Activated CD8-positive, alpha-beta memory T cell treated with anti-CD3 and anti-CD28 coated beads for 1 hour (primary cell): ENCODE measurements at places on chromosomes 7 and 10.

DNA sequence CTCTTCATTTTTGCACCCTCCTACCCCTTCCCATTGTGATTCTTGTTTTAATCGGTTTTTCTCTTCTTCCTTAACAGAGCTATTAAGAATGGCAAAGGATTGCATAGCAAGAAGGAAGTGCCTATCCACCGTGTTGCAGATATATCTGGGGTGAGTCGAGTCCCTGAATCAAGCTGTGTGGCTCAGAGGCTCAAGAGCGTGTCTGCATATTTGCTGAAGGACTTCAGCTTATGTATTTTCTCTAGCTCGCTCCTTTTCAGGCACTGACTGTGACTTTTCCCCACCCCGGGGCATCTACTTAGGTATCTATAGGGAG lies 126.6 kb downstream of the LRRC4 start:
- DNase-seq, result no peak

- no peak for DNase-seq
These were observed 18.6 kb upstream of the VCL start for GRCh38 chr10:73979141-73979808.

DNA sequence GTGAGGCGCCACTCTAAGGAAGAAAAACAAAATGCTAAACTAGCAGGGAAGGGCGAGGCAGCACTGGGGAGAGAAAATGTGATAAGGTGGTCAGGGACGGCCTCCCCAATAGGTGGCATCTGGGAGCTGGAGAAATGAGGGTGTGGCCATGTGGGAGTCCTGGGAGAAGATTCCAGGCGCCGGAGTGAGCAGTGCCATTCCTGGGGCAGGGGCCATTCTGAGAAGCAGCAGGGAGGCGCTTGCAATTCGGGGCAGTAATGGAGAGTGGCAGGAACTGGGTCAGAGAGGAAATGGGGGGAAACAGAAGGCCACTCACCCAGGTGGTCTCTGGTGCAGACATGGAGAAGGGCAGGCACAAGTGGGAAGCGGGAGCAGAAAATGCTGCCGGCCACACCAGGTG lies 61.8 kb upstream of the LRRC18 start:
- no peak for DNase-seq

DNA sequence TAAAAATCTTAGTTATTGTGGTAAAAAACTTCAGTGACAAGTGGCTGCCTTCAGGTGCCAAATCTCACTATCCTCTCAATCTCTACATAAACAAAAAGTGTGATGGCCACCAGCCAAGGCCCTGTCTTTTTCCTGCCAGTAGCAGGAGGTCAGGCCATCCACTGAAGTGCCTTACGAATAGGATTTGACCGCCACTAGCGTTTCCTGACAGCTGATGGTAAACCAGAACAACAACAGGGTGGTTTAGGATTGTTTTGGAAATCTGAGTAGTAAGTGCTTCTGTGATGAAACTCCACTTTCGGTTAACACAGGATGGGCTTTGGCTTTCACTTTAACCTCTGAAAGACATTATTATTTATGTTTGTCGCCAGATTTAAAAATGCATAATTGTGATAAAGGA lies 55.7 kb upstream of the OGDHL start:
- no peak for DNase-seq

DNA sequence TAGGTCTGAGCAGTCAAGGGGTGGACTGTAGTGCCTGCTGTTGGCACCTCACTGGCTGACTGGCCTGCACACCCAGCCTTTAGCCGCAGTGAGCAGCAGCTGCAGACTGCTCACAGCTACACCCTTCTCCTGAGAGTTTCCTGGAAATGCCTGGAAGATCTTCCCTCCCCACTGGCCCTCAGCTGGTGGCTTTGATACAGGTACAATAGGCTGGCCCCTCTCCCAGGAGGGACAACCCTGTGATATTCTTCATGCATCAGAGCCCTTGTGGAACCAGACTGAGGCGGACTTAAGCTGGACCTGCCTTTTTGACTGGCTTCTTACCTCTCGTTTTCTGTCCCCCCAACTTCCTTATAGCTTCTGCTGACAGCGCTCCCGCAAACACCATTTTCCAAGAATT lies 6.4 kb downstream of the GCK start:
- no peak for DNase-seq

- no peak for DNase-seq
These were observed 238.4 kb upstream of the MKI67 start for GRCh38 chr10:128364631-128365030.

- DNase-seq, result no peak
These were observed 552.5 kb upstream of the MBL2 start for GRCh38 chr10:53325066-53325465.

DNA sequence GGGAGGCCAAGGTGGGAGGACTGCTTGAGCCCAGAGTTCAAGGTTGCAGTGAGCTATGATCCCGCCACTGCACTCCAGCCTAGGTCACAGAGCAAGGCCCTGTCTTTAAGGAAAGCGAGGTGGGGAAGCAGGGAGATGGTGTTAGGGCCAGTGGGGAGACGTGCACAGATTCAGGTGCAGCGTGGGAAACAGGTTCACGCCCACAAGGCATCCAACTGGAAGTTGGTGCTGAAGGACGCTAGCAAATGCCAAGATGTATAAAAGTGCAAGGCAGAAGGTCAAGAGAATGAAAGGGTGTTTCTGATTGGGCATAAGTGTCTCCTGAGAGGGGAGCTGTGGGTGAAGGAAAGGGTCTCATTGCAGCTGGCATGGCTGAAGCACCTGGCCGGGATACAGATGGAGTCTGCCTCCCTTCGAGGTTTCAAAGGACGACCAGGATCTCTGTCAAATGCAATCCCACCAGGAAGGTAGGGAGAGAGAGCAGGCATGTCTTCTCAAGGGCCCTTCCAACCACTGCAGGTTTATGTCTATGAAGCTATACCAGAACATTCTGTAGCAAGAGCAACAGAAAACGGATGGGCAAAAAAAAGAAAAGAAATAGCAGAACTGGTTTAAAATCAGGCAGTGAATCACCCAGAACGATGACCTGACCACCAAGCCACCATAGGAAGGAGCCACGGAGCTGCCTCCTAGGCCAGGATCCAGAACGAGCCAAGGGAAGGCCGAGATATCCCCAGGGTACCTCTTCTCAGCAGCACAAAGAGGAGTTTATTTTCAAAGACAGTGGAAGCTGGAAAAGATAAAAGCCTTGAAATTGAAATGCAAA lies 43.2 kb downstream of the GSDME start:
- DNase-seq, result no peak

GRCh38 chr10:11293332-11293731 lies 275.7 kb downstream of the CELF2 start:
- no peak for DNase-seq

DNA sequence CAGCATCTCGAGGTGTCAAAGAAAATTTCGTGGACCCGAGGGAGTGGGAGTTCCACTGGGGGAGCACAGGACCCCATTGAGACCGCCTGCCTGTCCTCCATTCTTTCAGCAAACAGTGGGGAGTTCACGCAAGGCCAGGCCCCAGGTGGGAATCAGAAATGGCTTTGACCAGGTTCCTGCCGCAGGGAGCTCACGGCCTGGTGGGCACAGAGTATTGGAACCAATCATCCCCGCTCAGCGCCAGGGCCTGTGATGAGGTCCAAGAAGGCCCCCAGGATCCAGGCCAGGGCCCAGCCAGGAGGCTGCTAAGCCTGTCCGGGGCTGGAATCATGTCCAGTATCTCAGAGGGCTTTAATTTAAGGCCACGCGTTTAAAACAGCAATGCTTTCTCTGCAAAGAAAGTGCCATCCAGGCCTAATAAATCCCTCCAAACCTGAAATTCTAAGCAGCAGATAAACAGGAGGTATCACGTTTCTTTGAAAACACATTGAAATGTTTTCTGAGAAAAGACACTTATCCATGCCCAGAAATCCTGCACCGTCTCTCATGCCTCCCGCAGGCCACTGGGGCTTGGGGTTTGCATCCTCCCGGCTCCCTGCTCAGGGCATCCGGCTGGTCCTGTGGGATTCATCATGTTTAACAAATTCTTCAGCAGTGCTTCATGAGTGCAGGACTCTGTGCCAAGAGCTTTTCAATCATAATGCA lies 125.7 kb downstream of the OAT start:
- DNase-seq, result no peak

GRCh38 chr7:112886208-112886607 lies 96.0 kb upstream of the TMEM168 start:
- no peak for DNase-seq
